Aorta (tissue), 5 donors: ENCODE measurements at places on chromosomes 6 and 20. TPM values are rescaled to one million over a fixed set of nuclear protein-coding genes. Genes with fewer than 3 reads are reported as not detected.

The GRIK2 gene
- total RNA-seq = 3.0 TPM

The SGK2 gene
- 3.4 TPM for total RNA-seq

GRCh38 chr20:39117491-39117890, 155.3 kb downstream of the DHX35 start:
- no peaks in the 10 kb centered on the region for H3K4me1 ChIP-seq
- H3K27ac ChIP-seq = no peak overlapping the region
- no peak overlapping the region for H3K4me3 ChIP-seq

DNA sequence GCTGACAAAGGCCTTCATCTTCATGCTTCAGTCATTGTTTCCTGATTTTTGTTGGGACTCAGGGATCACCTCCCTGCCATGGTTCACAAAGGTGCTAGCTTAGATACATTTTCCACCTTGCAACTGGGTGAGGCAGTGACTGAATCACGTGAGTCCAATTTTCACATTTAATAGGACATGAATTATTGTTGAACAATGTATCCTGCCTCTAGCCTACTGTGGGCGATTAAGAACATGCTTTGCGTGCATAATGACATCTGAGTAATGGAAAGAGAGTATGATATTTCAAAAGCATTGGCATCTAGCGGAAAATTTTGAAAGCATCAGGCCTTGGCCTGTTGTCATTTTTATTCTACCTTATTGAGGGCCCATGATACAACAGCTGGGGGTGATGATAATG, 199.2 kb upstream of the JAG1 start:
- H3K36me3 ChIP-seq = no peaks in the 10 kb centered on the region
- no peaks in the 10 kb centered on the region for H3K27me3 ChIP-seq
- no peak overlapping the region for H3K27ac ChIP-seq

GRCh38 chr6:125787791-125788190, 3.0 kb upstream of the NCOA7 start:
- no peak overlapping the region for H3K4me3 ChIP-seq
- H3K4me1 ChIP-seq = no peaks in the 10 kb centered on the region
- no peaks in the 10 kb centered on the region for H3K27me3 ChIP-seq
